ENCODE measurements at places on chromosomes 5 and 9.

- no peak for DNase-seq
These were observed 29.0 kb downstream of the MTMR12 start for GRCh38 chr5:32283539-32284377.

DNA sequence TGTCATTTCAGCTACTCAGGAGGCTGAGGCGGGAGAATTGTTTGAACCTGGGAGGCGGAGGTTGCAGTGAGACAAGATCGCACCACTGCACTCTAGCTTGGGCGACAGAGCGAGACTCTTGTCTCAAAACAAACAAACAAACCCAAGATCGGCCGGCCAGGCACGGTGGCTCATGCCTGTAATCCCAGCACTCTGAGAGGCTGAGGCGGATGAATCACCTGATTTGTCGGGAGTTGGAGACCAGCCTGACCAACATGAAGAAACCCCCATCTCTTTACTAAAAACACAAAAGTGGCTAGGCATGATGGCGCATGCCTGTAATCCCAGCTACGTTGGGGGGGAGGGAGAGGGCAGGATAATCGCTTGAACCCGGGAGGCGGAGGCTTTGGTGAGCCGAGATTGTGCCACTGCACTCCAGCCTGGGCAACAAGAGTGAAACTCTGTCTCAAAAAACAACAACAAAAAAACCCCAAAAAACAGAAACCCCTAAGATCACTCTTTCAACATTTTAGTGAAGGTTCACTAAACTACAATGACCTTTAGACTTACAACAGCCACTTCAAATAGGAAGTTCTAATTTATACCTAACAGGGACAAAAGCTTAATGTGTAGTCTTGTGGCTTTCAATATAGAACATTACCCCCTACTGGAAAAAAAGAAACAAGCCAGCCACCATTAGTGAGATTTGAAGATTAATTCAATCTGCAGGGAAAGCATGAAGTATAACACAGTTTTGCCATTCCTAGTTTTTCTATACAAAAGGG, 7.0 kb downstream of the HSPA9 start:
- no peak for DNase-seq

- DNase-seq, result no peak
These were observed 4.5 kb downstream of the NOXA1 start for GRCh38 chr9:137427454-137428310.

- no peak for DNase-seq
These were observed 185.8 kb downstream of the CDK5RAP2 start for GRCh38 chr9:120394058-120394669.

DNA sequence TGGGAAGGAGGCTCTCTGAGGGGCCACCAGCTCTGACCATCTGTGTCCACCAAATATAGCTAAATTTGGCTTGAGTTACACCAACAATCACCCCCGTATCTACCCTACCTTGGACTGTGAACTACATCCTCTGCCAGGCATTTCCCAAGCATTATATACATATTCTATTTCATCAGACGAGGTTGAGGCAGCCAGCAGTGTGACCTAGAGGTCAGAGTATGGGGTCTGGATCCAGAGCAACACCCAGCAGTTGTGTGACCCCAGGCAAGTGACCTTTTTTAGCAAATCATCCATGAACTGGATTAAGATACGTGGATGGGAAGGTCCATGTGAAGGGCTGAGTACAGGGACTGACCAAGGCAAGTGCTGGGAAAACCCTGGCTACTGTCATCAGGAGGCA, 180.6 kb downstream of the HSPA4 start:
- DNase-seq, result no peak

DNA sequence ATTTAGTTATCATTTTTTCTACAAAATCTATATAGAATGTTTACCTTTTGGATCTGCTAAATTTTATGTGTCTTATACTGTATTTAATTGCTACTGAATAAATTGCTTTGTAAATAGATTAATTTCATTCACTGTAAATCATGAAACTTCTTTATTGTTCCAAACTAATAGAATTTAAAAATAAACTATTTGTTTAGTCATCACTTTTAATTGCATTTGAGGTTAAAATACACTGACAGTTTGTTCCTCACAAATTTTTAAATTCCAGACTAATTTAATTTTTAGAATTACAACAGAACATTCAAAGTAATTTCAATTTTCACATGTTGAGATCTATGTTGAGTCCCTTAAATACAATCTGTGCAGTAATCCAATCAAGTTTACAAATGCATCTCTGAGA, 1633.2 kb upstream of the NUDT12 start:
- DNase-seq, result no peak

- DNase-seq, result no peak
These were observed 589.9 kb downstream of the ZNF608 start for GRCh38 chr5:124156415-124156996.

- peak; percentile 56 for DNase-seq
These were observed 7.2 kb upstream of the KLHL3 start for GRCh38 chr5:137743031-137743640.

DNA sequence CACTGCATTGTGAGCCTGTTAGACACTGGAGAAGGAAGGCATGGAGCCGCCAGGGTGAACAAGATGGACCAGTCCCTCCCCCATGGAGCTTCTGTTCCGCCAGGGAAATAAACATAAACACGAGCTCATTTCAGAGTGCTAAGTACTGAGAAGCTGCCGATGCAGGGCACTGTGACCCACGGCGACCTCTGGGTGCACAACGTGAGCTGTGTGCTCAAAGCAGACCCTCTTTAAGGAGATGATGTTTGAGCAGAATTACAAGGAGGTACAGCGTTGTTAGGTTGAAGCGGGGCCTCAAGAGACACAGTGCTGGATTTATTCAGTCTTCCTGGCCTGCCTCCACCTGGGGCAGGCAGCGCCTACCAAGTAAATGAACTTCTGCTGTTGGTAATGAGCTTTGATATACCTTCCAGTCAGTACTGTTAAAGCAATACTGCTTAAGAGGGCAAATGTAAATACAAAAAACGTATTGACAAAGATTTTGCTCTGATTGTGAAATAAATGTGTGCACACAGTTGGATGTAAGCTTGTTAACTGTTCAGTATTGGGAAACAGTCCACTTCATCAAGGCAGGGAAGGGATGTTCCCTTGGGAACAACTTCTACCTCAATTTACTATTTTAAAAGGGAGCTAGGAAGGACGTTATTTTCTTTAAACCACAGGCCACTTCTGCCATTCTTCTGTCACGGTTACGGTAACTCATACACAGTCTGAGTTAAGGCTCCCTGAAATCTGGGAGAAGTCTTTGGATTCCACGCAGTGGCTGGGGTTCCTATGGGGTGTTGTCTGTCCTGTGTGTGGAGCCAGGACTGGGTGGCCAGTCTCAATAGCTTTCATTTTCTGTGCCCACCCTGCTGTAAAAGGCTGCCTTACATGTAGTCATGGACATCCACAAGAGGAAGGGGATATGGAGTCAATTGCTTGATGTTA, 48.9 kb upstream of the DMRT1 start:
- no peak for DNase-seq

DNA sequence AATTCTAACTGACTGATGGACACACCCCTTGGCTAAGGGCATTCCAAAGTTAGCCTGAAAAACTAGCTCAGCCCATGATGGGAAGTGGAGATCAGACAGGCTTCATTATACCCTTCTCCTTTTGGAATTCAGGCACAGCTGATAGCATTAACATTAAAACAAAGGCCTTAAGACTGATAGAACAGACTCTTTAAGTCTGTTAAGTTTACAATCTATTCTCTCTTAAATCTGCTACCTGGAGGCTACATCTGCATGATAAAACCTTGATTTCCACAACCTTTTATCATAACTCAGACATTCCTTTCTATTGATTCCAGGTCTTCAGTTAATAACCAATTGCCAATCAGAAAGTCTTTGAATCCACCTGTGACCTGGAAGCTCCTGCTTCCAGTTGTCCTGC, 281.4 kb downstream of the TUSC1 start:
- no peak for DNase-seq

- DNase-seq, result no peak
These were observed 174.0 kb upstream of the NREP start for GRCh38 chr5:111930905-111931461.

GRCh38 chr5:177425196-177425800, 1.2 kb upstream of the GRK6 start:
- no peak for DNase-seq

GRCh38 chr9:88041447-88041846, 67.1 kb upstream of the CDK20 start:
- no peak for DNase-seq

- no peak for DNase-seq
These were observed 210.9 kb downstream of the FRMD3 start for GRCh38 chr9:83327323-83327722.

DNA sequence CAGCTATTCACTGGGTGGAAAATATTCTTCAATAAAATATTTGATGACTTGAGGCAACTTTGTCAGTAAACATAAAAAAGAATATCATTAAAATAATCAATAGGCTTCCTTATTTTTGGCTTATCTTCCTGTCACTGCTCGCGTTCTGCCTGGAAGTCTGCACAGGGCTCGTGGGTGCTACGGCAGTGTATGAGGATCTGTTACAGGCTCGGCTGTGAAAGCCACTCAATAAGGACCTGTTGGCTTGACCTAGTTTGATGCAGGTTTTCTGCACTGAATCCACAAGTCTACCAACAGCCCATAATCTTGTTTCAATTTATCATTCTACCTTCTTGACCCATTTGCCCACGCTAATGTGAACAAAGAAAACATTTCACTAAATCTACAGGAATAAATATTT, 97.2 kb downstream of the PDZD2 start:
- DNase-seq, result no peak

- DNase-seq, result no peak
These were observed 139.9 kb downstream of the RFX3 start for GRCh38 chr9:3385871-3386270.

DNA sequence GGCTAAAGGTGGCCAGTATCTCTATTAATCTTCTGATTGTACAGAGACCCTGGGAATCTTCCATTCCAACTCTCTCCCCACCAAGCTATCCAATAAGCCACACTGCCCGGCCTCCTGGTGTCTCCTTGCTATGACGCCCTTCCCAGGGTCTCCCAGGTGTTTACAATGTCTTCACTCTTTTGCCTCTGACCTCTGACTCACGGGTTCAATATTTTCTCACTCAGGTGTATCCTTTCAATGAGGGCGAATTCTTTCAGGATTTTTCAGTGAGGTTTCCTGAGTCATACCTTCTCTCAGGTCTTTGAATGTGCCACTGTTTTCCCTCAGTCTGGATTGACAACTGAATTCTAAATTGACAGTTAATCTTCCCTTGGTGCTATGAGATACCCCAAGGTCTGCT, 53.7 kb upstream of the IRX4 start:
- DNase-seq, result no peak

- DNase-seq, result no peak
These were observed 15.1 kb upstream of the POMT1 start for GRCh38 chr9:131487621-131488031.

- DNase-seq, result no peak
These were observed 35.4 kb upstream of the TGFBR1 start for GRCh38 chr9:99069546-99069945.

DNA sequence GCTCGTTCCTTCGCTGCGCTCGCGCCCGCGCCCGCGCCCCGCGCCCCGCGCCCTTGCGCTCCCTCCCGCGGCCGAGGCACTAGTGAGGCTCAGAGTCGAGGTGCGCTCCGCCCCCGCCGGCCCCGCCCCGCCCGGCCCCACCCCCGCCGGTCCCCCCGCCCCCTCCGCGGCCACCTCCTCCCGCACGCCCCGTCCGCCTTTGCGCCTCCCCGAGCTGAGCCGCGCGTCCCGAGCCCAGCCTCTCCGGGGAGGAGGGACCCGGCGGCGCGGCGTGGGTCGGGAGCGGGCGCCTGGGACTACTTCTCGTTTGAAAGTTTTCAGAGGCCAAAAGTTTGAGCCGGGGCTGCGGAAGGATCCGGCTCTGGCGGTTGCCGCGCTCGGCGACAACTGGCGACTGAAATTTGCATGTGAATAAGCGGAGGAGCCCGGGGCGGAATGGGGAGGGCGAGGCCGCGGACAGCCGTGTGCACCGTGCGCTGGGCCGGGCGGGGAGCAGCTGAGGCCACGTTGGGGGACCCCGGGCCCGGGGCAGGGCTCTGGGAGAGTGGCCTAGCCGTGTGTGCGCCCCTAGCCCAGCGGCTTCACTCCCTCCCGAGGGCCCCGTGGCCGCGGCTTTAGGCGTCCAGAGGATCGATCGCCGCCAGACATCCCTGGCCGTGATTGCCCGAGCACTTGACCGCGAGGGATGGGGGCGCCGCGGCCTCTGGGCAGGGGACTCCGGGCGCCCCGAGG, at the start of gene NOTCH1:
Gene NOTCH1, minus strand, starts transcription at position 84 of the 732 bp plus-strand sequence. CDS start 262 bp downstream, outside the sequence.
- peak; percentile 89 for DNase-seq

DNA sequence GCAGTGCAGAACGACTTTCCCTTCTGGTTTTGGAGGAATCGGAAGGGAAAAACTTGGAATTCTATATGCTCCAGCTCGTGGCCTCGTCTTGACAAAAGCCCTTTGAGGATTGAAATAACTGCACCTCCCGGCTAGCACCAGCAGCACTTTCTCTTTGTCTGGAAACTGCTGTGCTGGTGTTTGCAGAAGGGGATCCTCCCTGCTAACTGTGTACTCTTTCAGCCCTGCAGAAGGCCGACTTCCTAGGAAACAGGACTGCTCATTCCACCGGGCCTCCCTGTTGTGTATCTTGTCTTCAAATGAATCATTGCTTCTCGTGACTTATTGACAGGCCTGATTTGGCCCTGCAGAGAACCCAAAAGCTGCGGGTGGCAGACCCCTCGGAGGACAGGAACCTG, 23.6 kb downstream of the STC2 start:
- no peak for DNase-seq

DNA sequence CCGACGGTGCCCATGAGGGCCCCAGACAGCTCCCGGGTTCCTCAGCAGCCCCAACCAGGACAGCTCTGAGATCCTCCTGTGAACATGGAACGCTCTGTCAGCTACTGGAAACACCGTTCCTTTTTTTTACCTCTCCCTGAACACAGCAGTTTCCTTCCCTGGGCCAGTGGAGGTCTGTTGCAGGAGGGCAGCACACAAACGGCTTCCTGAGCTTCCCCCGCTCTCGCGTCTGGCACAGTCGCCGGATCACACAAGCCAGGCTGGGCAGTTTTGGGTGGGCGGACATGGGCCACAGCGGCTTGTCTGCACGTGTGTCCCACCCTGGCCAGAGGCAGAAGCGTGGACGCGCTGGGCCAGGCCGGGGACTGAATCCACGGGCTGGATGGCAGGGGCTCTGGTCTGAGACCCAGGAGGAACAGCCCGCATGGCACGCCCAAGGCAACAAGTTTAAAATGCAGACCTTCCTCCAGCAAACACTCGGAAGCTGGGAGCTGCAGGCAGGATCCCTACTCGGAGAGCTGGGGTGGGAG, 106.8 kb upstream of the SARDH start:
- DNase-seq, result no peak

DNA sequence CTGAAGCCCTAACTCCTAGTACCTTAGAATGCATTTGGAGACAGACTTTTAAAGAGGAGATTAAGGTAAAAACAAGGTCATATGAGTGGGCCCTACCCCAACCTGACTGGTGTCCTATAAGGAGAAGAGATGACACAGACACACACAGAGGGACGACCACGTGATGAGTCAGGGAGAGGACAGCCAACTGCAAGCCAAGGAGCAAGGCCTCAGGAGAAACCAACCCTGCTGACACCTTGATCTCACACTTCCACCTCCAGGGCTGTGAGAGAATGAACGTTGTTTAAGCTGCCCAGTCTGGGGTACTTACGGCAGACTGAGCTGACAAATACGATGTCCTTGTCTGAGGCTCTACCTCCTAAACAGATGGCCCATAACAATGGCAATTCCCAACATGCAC, 93.6 kb downstream of the ROR2 start:
- DNase-seq, result no peak

Measured in HEK293T (cell line).